ENCODE measurements at places on chromosomes 16 and 17.

DNA sequence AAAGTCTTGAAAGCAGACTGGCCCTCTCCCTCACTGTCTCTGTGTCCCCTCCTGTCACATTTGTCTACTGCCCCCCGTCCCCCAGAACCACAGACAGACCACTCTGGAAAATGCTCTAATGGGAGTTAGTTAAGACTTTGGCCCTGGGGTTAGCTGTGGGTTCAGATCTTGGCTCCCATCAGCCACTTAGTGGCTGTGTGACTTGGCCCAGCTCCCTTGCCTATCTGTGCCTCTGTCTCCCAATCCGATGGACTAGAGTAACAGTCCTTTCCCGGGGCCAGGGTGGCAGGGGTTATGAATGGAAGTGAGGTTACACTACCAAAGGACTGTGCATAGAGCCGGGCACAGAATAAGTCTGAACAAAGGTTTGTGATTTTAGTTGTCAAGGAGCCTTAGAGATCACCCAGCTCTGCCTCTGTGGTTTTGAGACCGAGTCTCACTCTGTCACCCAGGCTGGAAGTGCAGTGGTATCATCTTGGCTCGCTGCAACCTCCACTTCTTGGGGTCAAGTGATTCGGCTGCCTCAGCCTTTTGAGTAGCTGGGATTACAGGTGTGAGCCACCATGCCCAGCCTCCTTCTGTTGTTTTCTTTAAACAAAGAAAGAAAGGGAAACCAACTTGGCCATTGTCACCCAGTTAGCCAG, 23.7 kb downstream of the PPL start:
- DNase-seq: no peak

- peak; percentile 67 for DNase-seq
Observed at GRCh38 chr17:6910987-6911603, 79.6 kb upstream of the TEKT1 start.

- peak; percentile 24 for DNase-seq
Observed at GRCh38 chr16:65739518-65739917, 617.7 kb upstream of the CDH11 start.

- DNase-seq: no peak
Observed at GRCh38 chr16:5031601-5032000, 2.1 kb downstream of the NAGPA start.

- no peak for DNase-seq
Observed at GRCh38 chr16:66050991-66051390, 315.5 kb upstream of the CDH5 start.

GRCh38 chr17:55266958-55267688, 2.4 kb downstream of the HLF start:
- no peak for DNase-seq

- DNase-seq: peak; percentile 95
Observed at GRCh38 chr16:27720731-27721530, 171.0 kb downstream of the KATNIP start.

DNA sequence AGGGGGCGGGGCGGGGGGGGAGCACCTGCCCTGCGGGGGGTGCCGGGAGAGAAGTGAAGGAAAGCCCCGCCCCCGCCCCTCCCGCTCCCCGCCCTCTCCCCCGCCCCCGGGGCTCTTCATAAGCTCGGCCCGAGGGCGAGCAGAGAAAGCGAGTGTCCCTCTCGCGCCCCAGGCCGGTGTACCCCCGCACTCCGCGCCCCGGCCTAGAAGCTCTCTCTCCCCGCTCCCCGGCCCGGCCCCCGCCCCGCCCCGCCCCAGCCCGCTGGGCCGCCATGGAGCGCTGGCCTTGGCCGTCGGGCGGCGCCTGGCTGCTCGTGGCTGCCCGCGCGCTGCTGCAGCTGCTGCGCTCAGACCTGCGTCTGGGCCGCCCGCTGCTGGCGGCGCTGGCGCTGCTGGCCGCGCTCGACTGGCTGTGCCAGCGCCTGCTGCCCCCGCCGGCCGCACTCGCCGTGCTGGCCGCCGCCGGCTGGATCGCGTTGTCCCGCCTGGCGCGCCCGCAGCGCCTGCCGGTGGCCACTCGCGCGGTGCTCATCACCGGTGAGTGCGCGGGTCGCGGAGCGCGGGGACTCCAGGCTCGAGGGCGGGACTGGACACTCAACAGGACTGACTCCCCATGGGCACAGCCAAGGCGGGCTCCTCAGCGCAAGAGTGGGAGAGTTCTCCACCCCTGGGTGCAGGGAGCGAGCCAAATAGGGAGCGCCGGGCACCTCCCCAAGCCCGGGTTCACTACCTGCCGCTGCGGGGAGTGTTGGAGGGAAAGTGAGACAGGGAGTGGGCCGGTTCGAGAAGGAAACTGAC, at the start of gene HSD11B2:
HSD11B2 (plus strand) TSS at position 145 of the 798 bp plus-strand sequence; CDS start at position 273, 128 bp downstream.
- peak; percentile 83 for DNase-seq

DNA sequence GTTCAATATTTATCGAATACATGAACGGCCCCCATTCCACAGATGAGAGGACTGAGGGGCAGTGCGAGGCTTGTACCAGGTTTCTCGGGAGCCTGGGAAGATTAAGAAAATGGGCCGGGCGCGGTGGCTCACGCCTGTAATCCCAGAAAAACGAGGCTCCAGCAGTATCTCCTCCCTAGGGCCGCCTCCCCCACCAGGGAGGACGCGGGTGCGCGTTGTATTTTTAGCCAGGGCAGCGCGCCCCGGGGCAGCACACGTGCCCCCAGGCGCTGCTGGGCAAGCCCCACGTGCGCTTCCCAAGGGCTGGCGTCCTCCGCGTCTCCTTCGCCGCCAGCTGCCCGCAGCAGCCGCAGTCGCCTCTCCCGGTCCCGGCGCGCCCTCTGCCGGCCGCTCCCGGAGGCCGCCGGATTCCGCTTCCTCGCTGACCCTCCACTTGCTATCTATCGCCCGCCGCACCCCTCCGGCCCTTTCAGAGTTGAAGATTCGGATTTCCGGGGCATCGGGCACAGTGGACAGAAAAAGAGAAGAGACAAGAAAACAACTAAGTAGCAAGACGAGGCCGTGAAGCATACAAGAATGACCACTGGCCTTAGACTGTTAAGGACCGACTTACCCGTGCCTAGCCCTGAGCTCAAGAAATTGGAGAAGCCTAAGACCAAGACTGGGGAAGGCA, 1.9 kb upstream of the YBX2 start:
- DNase-seq: peak; percentile 94

Data from NCI-H82 (cell line).